NCI-H226 (cell line): ENCODE measurements at places on chromosomes 5 and 9.

- peak; percentile 12 for DNase-seq
Observed at GRCh38 chr5:21145376-21145775, 1157.4 kb upstream of the CDH18 start.

- DNase-seq = peak; percentile 6
Observed at GRCh38 chr5:125376059-125376641, 629.7 kb upstream of the ZNF608 start.

- no peak for DNase-seq
Observed at GRCh38 chr9:90839183-90839728, 37.6 kb downstream of the SYK start.

- DNase-seq = no peak
Observed at GRCh38 chr9:1434052-1434767, 384.1 kb downstream of the DMRT2 start.
